ENCODE measurements at places on chromosomes 16 and 17.

DNA sequence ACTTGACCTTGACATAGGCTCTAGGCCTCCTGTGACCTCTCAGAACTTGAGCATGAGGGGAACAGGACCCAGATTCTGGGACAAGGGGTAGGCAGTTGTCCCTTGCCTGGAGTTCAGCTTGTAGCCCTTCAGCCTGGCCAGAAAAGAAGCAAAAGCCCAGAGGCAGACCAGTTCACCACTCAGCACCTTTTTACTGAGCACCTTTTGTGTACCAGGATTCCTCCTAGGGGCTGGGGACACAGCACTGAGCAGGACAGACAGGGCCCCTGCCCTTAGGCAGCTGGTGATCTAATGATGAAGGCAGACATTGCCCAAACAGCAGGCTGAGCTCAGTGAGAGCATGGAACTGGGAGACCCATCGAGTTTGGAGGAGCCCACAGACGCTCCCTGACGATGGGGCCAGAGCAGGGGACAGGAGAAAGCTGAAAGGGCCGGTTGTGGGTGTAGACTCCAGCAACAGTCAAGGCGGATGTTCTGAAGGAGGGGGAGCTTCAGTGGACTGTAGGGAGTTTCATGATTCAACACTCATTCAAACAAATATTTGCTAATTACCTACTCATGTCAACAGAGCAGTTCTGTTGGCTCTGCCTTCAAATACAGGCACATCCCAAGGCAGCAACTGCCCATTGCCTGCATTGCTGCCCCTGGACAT is 32.0 kb downstream of the SBK1 start:
- no peak for DNase-seq

GRCh38 chr17:979212-979538 is 401 bp downstream of the NXN start:
- no peak for DNase-seq

- no peak for DNase-seq
Observed at GRCh38 chr16:47387026-47387734, 73.7 kb downstream of the ITFG1 start.

GRCh38 chr16:27399969-27400368 is 2.0 kb upstream of the IL21R start:
- DNase-seq, result no peak

DNA sequence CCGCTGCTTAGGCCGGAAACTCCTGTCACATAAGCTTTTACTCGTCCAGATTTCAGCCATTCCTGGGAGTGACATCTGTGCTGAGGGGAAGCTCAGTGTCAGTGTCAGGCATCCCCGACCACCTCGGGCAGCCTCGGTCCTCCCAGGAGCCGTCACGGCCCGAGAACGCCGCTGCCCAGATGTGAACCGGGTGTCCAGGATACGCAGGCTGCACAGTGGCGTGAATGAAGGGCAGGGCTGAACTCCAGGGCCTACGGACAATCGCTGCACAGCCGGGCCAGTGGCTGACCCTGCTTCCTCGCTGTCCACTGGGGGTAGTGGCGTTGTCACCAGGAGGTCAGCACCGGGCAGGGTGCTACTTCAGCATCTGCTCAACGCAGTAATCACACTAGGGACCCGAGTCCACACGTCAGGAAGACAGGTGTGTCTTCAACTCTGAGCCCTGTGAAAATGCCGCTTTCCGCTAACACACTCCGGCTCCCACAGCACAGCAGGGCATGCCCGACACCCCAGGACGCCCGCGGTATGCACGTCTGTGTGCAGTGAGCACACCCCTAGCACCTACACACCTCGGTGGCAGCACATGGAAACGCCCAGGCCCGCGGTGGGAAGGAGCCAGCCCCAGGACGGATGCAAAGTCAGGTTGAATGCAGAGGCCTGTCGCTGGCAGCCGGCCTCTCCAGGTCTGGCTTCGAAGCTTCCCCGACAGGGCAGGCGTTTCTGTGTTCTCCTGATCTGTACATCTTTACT is 3.1 kb downstream of the LMF1 start:
- no peak for DNase-seq

GRCh38 chr17:51481370-51481769 is 221.0 kb downstream of the UTP18 start:
- DNase-seq, result no peak

All from right atrium auricular region (tissue), 2 donors.